Stimulated activated CD8-positive, alpha-beta memory T cell treated with anti-CD3 and anti-CD28 coated beads, Interleukin-7, amount 100 ng/mL, for 1 hour (primary cell): ENCODE measurements at places on chromosomes 4 and X.

DNA sequence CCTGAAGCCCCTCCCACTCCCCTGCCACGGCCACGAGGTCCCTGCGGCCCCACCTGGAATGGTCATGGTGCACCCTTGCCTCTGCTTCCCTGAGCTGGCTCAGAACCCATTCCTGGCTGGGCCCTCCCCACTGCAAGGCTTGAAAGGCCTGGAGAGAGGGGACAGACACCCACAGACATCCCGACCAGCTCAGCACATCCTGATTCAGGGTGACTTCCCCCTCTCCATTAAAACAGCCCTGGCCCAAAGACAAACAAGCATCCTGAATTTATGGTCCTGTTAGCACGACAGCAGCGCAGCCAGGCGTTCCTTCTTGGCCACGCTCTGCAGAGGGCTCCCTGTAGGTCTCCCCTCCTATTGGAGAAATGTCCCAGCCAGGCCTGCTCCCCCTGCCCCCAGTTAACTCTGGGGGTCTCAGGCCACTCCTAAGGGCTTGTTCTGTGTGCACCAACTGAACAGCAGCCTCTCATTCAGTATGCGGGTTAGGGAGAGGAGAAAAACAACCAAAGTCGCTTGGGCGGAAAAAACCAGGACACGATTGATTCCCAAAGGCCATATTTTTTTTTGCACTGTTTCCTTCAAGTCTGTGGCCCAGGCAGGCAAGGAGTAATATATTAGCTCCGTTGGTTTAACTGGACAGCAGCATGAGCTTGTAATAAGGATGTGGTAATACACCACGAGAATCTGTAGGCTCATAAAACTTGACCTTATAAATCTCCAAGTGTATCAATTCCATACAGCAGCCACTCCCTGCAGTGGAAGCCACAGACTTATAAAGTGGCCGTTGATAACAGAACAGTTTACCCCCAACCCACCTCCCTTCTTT lies 106.7 kb upstream of the MSX1 start:
- no peak for DNase-seq

GRCh38 chr4:139144161-139144859 lies 32.7 kb downstream of the ELF2 start:
- no peak for DNase-seq

GRCh38 chrX:23373129-23373804 lies 38.6 kb downstream of the PTCHD1 start:
- no peak for DNase-seq

- DNase-seq, result no peak
Observed at GRCh38 chrX:118724775-118725174, 2.6 kb upstream of the IL13RA1 start.

GRCh38 chrX:143787341-143787740 lies 66.8 kb upstream of the SPANXN2 start:
- no peak for DNase-seq

- DNase-seq, result no peak
Observed at GRCh38 chr4:182585321-182585720, 331.9 kb downstream of the DCTD start.

GRCh38 chr4:26083987-26084386 lies 170.0 kb downstream of the SMIM20 start:
- DNase-seq, result no peak

DNA sequence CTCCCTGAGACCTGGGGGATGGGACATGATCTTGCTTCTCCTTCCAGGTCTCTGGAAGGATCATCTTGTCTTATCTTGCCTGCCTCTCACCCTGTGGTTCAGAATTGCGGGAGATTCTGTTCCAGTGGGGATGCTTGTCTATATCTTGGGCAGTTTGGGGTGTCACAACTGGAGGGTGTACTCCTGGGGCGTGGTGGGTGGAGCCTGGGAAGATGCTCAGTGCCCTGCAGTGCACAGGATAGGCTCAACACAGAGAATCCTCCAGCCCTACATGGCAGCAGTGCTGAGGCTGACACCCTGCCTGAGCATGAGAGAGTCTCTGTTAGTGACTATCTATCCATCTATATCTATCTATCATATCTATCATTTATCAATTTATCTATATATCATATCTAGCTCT lies 7.7 kb downstream of the P2RY8 start:
- no peak for DNase-seq

DNA sequence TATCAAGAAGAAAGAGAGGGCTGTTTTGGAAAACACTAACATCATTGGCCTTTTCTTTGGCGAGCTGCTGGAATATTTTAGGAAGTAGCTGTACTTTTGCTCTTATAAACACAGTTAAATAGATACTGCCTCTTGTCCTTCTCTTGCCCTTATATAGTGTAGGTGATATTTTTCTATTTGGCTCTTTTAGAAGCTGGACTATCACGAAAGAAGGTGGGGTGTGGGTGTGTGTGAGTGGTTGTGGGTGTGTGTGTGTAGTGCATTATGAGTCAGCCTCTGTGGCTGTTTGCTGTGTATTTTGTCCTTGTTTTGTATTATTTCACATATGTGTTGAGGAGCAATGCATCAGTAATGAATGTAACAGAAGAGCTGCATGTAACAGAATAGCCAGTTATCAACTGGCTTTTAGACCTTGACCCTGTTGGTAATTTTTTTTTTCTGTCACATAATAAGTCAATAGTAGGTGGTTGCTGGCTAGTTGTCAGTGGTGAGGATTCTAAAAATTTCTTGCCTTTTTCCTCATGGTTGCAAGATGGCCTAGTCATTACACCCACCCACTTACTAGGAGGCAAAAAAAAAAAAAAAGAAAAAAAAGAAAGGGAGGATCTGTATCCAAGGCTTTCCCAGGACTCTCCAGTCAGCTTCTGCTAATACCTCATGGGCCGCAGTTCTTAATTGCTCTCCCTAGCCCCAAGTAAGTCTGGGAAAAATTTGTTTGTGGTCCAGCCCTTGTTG lies 23.8 kb downstream of the ARHGAP10 start:
- DNase-seq, result no peak

DNA sequence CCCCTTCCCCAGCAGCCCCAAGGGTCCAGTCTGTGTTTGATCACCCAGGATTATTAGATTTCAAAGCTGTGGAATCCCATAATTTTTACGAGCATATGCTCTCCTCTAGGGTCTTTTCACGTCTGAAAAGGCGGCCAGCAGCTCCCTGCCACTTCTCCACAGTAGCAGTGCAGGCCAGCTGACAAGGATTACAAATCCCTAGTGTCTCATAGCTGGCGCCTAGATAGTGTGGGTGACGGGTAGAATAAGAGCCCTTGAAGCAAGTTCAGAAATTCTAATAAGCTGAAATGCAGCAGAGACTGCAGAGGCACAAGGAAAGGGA lies 79.4 kb downstream of the RLIM start:
- DNase-seq, result no peak

DNA sequence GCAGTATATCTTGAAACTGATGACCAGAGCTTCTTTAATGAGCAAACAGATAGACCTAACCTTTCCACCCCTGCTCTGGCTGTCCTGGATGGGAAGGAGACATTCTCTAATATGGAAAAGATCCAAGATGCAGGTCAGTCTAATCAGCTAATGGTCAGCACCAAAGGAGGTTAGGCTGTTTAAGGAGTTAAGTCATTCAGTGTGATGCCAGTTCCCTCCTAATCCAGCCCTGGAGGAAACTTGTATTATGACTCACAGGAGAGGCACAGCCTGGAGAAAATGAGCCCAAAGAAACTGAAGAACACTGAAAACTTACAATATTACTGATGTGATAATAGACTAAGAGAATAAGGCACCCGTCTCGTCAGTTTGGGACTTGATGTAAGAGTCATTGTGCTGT lies 323.0 kb downstream of the HNRNPD start:
- no peak for DNase-seq

GRCh38 chr4:108360754-108361445 lies 192.2 kb upstream of the LEF1 start:
- no peak for DNase-seq

DNA sequence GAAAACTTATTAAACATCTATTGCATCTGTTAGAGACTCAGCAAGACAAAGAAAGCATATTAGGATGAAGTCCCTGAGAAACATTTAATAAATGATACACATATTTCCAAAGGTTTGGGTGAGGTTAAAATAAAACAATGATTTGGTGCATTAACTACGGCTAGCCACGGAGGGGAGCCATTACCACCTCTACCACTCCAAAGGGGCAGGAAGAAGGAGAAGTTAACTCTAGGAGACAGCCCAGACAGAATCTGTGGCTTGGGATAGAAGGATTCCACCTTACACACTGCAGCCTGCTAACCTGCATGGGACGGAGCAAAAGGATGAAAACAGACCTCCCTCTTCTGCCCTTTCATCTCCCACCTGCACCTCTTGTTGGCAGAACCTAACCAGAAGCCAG lies 189.1 kb upstream of the C1QTNF7 start:
- DNase-seq, result no peak

GRCh38 chrX:21193196-21193595 lies 181.0 kb upstream of the CNKSR2 start:
- DNase-seq, result no peak

GRCh38 chr4:98778206-98778605 lies 119.8 kb upstream of the TSPAN5 start:
- DNase-seq, result no peak

- DNase-seq, result no peak
Observed at GRCh38 chr4:47418147-47418546, 45.4 kb downstream of the COMMD8 start.

DNA sequence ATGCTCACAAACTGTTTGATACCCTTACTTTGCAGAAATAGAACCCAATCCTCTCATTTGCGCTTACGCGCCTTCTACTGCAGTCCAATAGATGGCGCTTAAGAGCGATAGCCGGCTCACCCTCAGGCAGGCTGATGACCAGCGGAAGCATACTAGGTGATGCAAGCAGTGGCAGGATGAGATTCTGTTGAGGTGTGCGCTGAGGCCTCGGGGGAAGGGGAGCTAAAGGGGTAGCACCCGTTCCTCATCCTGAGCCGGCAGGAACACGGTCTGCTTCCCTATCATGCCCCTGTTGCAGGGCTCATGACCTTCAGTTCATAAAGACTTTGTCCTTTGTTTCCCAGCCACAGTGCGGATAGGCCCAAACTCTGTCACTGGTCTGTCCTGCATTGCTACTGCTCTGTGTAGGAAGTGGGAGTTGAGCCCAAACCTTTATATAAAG lies 628.9 kb downstream of the TLL1 start:
- DNase-seq, result no peak

DNA sequence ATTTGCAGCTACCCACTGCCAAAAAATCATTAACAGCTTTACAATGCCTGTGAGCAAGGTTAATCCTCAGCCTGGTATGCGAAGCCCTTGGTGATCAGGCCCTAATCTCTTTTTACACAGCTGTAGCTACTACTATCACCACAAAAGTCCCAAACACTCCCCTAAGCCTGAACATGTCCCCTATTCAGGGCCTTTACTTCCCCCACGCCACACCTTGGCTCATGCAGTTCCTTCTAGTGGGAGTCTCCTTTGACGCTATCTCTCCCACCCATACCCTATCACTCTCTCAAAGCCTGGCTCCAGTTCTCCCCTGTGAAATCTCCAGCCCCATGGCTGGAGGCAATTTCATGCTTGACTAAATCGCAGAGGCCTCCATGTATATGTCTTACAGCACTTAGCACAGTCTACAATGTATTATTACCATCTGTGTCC lies 90.6 kb upstream of the CBR4 start:
- DNase-seq, result no peak

GRCh38 chrX:56994375-56995270 lies 718 bp downstream of the SPIN3 start:
- DNase-seq, result no peak

- no peak for DNase-seq
Observed at GRCh38 chr4:123662827-123663226, 266.2 kb downstream of the SPRY1 start.

GRCh38 chr4:7041801-7042502 lies 1.2 kb upstream of the TADA2B start:
- no peak for DNase-seq

DNA sequence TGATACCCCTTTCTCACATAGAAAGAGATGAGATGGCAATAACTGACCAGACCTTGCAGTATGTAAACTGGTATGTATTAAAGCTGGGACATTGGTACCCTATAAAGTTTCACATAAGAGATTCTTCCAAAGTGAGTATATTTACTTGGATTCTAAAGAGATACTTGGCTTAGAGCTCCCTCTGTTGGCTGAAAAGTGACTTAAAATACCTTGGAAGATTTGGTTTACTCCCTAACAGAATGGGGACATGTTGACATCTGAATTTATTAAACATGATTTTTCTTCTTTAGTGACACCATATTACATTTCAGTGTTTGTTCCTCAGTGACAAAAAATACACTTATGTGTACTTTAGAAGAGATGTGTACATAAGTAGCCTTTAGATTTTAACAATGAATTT lies 47.9 kb upstream of the RGN start:
- DNase-seq, result no peak

DNA sequence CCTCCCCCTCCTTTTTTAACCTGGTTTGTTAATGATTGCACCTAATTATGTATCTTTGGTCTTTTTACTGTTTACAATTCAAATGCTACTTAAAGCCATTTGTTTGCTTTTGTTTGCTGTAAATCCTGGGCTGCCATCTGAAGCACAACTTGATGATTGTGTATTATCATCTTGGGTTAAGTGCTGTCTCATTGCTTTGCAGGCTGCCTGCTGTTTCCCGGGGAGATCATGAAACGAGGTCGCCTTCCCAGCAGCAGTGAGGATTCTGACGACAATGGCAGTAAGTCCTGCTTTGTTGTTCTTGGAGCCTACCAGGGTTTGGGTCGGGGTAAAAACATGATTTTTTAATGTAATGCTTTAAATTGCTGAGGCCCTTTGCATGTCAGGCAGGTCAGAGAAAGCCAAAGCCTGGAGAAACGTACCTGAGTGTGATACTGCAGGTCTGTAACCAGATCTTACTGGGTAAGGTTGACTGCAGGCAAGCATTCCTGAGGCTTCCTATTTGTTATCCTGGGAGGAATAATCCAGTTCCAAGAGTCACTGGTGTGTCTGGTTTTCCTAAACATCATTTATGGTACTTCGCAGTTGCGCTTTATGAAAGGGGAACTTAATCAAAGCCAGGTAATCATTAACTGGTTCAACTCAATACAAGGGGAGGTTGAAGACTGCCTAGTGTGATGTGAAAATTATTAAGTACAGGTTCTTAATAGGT lies 22.2 kb downstream of the JADE1 start:
- no peak for DNase-seq

DNA sequence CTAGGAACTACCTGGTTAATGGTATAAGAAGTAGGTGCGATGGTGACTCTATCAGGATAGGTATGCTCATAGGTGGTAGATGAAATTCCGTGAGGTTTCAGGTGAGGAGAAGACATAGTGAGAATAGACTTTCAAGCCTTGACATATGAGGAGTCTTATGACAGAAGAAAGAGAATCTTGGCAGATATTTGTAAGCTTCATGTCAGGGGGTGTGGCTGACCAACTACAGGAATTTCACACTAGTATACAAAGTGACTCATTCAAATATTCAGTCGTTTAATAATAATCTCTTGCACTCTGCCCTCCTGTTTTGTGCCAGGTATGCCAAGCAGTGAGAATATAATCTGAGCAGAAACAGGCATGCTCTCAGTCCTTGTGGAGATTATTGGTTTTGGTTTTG lies 22.8 kb downstream of the PACRGL start:
- DNase-seq, result no peak

- DNase-seq, result no peak
Observed at GRCh38 chr4:95409127-95409526, 139.6 kb downstream of the UNC5C start.

GRCh38 chr4:48667148-48667547 lies 112.9 kb downstream of the FRYL start:
- no peak for DNase-seq
